Activated naive CD8-positive, alpha-beta T cell treated with anti-CD3 and anti-CD28 coated beads, Interleukin-2, amount 50 U/mL, for 24 hours (primary cell): ENCODE measurements at places on chromosomes 3 and 15.

GRCh38 chr3:196666001-196666867 is 26.7 kb downstream of the NRROS start:
- no peak for DNase-seq

DNA sequence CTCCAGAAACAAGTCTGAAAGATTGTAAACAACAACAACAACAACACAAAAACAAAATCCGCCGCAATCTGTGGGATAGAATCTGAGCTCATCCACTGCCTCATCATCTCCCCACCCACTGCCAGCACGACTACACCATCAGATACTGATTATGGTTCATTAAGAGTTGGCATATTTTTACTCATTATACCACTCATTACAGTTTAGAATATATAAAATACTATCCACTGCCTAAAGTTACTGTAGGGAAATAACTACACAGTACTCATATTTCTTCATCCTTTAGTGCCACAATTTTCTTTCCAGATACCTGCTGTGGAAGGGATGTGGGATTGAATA is 152.5 kb upstream of the PEX5L start:
- no peak for DNase-seq

DNA sequence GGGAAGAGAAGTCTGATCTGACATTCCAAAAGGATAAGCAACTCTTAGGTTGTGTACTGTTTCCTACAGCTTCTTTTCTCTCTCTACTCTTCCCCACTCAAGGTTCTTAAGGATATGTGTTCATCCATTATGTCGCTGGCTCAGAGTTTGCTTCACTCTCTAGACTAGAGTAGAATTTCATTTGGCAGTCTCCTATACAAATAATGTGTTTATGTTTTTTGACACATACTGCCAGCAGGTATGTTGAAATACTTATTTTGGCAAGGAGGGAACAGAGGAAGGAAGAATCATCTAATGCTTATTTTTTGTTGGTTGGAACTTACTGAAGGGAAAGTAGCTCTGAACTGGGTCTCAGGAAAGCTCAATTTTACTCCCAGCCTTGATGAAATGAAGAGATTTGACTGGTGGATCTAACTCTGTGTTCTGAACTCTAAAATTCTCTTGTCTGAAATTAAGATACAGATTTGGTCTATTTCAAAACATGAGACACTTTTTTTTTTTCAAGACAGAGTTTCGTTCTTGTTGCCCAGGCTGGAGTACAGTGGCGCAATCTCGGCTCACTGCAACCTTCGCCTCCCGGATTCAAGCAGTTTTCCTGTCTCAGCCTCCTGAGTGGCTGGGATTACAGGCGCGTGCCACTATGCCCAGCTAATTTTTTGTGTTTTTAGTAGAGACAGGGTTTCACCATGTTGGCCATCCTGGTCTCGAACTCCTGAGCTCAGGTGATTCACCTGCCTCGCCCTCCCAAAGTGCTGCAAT is 7.6 kb upstream of the EMC3 start:
- DNase-seq: no peak

GRCh38 chr15:93452537-93453211 is 363.7 kb upstream of the RGMA start:
- no peak for DNase-seq

DNA sequence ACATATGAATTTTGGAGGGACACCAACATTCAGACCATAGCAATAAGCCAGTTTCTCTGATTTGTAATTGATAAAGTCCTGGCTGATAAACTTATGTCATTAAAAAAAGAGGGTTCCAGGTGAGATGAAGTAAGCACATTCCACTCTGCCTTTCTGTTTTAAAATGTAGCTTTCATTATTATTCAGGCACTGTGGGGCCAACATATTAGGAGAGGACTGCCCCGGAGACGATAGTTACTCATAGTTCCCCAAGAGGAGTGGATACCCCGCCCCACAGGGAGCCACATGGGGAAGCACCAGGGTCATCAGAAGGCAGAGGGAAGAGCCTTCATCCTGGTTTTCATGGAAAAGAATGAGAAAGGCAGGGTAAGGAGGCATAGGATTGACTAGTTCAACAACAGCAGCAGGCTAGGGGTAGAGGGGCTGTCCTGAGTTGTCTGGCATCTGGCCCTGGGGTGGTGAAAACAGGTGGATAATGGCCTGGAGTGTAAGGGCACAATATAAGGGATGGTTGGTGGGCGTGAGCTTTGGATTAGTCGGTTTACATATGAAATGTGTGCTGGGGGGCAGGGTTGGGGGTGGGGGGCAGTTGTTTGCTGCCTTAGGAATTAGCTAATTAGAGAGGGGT is 78.7 kb upstream of the PROK2 start:
- DNase-seq: no peak

GRCh38 chr3:195761123-195761566 is 40.4 kb downstream of the MUC20 start:
- DNase-seq: no peak

DNA sequence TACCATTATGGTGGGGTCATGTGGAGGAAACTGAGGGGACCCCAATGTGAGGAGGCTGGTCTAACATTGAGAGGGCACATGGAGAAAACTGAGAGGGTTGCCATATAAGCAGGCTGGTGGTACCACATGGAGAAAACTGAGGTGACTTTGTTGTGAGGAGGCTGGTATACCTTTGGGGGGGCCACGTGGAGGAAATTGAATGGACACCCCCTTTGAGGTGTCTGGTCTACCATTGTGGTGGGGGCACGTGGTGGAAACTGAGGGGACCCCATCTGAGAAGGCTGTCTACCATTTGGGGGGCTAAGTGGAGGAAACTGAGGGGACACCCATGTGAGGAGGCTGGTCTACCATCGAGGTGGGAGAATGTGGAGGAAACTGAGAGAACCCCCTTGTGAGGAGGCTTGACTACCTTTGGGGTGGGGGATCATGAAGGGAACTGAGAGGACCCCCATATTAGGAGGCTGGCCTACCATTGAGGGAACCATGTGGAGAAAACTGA is 163.8 kb downstream of the FBLN2 start:
- DNase-seq: no peak

DNA sequence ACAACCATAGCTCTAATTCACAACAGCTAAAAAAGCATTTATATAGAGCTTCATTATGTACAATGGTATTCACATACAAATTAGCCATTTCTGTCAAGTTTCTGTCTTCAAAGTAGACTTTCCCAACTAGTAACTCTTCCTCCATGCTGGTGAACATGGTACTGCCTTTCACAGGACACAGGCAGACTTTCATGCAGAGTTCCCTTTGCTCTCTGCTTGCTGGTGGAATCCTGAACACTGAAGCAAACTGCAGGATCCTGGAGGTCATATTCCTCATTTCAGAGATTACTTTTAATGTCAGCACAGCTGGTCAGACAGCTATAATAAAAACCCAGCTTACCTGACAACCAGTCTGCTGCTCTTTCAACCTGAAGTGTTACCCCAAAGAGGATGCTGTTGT is 53.6 kb downstream of the TASOR start:
- DNase-seq: no peak

DNA sequence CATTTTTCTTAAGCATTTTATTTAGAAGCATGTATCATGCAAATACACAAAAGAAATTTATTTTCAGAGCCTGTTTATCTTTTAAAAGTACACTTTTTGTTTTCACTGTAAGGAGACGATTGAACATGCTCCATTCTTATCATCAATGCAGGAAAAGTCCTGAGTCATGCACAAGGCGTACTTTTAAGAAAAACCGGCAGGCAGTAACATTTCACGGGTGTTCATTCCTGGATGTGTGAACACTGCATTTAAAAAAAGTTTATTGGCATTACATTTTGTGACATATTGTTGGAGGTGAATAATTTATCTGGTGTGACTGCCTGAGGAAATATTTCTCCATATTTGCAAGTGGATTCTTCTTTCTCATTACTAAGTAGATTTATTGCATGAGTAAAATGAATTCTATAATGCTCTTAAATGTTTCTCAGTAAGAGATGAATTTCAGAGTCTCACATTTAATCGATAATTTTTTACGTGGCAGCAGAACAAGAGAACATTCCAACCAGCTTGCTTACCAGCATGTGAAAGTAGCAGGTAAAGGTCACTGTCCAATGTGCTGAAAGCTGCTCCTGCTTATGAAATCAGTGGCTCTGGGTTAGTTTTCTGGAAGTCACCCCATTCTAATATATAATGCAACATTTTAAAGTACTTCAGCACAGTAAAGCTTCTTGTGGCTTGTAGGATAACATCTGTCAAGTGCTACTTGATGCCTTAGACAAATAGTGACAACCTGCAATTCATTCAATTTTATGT is 87.0 kb downstream of the SV2B start:
- DNase-seq: no peak

DNA sequence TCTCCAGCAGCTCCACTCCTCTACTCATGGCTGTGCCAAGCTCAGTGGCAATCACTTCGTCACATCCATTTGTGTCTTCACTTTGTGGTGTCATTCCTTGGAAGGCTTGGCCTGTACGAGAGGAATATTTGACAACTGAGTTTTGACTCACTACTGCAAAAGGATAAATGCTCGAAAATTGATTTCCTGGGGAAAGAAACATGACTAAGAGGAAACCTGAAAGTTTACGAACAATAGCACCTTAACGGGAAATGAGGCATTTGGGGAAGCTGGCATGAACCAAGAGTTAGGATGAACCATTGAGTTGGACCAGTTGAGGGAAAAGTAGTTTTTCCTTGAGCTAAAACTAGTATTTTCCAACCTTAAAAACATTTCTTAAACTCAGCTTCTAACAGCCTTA is 74.2 kb upstream of the ABHD17C start:
- no peak for DNase-seq

- no peak for DNase-seq
Observed at GRCh38 chr3:124802702-124803101, 72.5 kb downstream of the UMPS start.

GRCh38 chr15:38090223-38090622 is 155.8 kb downstream of the TMCO5A start:
- DNase-seq: no peak

DNA sequence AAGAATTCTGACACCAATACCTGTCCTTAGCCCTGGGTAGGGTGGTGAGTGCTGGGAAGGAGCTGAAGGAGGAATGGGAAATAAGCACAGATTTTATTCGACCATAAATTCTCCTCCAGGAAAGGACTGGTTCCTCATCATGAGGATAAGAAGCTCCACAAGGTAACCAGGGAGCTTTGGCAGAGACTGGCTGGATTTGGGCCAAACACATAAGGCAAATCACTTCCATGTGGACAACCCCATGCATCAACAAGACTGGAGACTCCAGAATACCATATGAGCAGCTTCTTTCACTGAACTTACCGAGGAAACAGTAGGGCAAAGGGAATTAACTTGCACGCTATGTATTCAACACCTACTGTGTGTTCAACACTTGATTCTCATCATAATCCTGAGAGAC is 312.5 kb downstream of the NTRK3 start:
- DNase-seq: no peak

GRCh38 chr15:101641894-101642293 is 10.3 kb downstream of the TM2D3 start:
- DNase-seq: no peak

- DNase-seq: no peak
Observed at GRCh38 chr15:36769098-36769497, 189.7 kb downstream of the CDIN1 start.

DNA sequence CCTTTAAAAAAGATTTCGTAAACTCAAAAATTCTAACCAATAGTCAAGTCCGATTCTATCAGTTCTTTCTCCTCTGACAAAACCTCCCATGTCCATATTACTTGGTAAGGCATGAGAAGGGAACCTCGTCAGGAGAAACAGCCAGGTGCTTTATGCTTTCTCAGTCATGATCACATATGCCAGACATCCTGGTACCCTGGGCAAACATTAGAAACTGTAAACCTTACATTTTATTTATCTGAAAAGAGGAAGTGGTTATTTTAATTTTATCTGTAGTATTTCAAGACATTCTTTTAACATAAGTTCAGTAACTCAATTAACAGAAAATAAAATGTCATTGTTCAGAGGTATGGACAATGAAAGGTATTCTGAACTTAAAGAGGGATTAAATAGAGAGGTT is 474.8 kb upstream of the GBE1 start:
- DNase-seq: no peak

DNA sequence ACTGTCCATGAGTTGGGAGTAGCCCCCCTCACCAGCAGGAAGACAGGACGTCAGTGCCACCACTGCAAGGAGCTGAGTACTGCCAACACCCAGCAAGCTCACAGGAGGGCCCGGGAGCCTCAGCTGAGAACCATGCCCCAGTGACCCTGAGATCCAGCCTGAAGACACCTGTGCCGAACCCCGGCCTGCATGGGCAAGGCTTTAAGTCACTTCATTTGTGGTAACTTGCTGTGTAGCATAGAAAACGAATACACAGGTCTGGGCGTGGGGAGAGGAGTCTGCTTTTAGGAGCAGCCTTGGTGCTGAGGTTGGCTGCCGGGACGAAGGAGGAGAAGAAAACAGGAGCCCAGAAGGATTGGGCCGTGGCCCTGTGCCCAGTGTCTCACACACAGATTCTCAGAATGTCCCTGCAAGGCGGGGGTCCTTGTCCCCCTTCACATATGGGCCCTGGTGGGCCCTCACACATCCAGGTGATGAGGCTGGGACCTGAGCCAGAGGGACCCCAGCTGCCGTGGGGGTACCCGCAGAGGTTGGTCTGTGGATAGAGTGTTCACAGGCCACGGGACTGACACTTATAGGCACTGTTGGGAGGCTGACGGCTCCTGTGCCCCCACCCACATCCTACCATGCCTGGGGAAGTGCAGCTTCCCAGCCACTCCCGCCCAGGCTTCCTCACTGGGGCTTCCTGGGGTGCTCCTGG is 85.3 kb downstream of the PLXNA1 start:
- no peak for DNase-seq

GRCh38 chr3:136858381-136858780 is 3.6 kb upstream of the NCK1 start:
- no peak for DNase-seq

- DNase-seq: no peak
Observed at GRCh38 chr3:129185783-129186182, 2.1 kb upstream of the CNBP start.

DNA sequence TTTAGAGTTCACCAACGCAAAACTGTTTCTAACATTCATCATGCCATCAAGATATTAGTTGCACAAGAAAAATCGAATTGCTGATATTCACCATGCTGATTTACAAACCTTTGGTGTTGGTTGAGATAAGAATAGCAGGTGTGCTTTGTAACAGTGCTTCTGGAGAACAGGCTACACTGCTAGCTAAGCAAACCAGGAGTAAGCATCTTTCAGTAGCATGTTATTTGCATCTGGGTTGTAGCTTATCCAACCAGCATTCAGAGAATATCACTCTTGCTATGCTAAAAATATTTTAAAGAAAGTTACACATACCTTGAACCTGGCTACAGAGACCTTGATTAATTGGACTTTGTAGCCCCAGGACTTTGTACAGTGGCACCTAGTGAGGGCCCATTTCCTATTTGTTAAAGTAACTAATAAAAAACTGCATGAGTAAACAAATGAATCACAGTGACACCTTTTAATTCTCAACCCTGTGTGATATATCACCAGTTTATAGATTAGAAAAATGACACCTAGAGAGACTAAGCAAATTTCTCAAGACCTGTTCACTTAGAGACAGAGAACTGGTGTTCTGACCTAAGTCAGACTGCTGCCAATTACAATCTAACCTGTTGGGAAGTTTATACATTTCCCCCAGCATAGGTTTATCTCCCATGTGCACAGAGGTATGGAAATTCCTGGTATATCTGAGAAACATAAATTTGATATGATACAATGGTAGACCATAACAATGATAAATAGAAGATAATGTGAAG is 435.5 kb upstream of the TGFBR2 start:
- DNase-seq: no peak

GRCh38 chr3:170689296-170689829 is 103.5 kb upstream of the SLC7A14 start:
- no peak for DNase-seq
